ENCODE measurements at places on chromosomes 11 and 22.

DNA sequence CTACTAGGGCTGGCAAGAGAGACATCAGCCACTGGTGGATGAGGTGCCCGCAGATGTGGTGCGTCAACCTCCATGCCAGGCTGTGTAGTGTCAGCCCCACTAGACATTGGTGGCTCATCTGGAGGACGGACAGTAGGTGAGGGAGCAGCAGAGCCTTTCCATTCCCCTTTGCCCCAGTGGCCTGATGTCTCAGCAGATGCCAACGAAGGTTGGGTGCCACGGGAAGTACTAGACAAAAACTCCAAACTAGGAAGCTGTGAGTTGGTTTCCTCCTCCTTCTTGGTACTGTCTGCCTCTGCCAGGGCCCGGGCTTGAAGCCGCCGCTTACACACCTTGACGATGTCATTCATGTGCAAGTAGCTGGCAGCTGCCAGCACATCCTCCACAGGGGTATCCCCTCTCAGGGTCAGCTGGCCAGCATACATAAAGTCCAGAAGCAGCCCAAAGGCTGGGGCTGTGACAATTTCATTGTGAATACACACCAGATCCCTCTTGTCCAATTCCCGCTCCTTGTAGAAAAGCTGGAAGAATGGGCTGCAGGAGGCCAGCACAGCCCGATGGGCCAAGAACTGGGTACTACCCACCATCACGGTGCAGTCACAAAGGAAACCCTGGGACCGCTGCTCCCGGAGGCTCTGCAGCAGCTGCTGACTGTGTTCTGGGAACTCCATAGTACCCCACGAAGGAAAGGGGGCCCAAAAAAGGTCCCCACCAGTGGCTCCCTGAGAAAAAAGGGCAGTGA lies 795 bp downstream of the ZBTB3 start:
- no peak for DNase-seq

DNA sequence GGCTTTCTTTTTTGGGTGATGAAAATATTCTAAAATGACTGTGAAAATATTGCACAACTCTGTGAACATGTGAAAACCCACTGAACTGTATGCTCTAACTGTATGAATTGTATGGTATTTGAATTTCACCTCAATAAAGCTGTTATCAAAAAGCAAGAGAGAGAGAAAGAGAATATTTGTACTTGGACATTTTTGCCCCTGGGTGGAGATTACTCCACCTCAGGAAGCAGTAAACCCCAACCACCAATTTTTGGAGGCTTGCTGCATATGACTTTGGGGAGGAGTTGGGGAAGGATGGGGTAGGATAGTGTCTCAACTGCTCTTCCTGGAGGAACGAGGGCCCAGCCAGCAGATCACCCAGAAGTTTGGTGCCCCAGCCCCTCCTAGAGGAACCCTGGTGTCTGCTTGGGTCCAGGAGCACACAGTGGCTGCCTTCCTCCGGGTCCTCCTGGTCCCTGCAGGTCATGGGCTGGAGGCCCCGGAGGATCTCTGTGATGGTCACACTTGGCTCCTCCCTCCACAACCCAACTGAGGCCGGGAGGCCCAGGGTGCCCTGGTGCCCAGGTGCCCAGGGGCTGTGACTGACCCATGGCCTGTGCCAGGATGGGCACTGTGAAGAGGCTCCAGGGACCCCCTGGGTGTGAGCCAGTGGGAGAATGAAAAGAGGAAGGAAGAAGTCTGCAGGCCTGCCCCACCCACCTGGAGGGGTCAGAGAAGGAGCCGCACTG lies 15.3 kb upstream of the PICK1 start:
- DNase-seq = no peak

GRCh38 chr11:27141576-27141975 lies 101.0 kb downstream of the BBOX1 start:
- no peak for DNase-seq

GRCh38 chr11:114135737-114136151 lies 76.2 kb downstream of the ZBTB16 start:
- no peak for DNase-seq

DNA sequence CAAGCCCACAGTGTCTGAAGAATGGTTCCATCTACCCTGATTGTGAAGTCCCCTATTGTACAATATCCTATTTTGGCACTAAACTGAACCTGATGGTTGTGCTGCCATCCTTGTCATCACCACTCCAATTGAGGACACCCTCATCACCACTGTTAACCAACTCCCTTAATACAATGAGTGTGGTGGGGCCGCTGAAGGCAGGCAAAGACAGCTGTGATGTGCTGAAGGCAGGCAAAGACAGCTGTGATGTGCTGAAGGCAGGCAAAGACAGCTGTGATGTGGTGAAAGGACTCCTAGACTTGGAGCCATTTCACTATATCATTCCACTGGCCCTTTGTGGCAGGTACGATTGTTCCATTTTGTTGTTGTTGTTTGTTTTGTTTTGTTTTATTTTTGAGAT lies 481.6 kb downstream of the SOX6 start:
- no peak for DNase-seq

DNA sequence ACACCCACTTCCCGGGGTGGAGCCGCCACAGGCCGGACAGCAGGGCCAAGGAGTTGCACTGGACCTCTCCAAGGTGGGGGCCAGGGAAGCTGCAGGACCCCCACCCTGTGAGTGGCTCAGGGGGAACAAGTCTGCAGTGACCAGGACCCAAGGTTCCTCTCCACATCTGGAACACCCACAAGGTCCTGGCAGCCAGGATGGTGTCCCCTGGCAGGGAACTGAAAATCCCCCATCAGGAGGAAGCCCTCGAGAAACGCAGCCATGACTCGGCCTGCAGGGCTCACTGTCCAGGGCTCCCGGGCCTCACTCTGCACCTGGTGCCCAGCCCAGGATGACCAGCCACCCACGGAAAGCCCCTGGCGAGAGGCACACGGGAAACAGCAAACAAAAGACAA lies 11.5 kb downstream of the RNH1 start:
- DNase-seq = no peak

DNA sequence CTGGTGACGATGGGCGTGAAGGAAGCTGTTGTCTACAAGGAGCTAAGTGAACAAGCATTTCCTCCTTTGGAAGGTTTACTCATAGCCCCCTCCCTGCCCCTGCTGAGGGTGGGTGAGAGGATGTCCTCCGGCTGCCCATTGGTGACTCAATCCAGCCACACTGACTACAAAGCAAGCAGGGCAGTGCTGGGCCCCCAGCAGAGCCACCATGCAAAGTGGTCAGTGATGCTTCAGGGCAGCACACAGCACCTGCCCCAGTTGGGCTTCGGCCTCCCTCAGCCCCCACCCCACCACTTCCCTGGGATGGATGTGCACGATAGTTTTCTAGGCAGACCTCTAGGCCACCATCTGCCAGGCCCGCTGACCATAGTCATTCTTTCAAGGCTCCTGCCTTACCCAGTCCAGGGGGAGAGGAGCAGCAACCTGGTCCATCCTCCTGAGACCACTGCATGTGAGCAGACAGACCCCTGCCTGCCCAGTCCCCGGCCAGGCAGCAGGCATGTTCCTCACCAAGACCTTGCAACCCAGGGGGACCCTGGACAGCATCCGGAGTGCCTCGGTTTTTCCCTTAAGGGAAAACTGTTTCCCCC lies 125.1 kb downstream of the BCR start:
- DNase-seq = no peak

GRCh38 chr22:25645266-25645665 lies 80.8 kb downstream of the GRK3 start:
- DNase-seq = no peak

- no peak for DNase-seq
Measured at GRCh38 chr11:86287468-86287796, 14.6 kb upstream of the HIKESHI start.

DNA sequence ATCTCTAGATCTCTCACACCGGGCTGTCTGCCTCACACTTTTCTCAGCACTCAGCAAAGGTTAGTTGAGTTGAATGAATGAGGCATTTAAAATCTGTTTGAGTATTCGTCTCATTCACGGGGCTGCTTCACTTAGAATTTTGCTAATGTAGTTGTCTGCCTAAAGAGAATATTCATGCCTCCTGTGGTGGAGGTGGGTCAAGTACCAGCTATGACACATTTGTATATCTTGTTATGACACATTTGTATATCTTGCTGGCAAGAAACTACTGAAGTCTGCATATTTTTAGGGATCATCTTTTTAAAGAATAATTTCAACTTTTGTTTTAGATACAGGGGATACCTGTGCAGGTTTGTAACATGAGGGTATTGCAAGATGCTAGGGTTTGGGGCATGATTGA lies 43.1 kb downstream of the LDLRAD3 start:
- no peak for DNase-seq

- DNase-seq = no peak
Measured at GRCh38 chr11:8775734-8776133, 93.1 kb downstream of the RPL27A start.

- DNase-seq = no peak
Measured at GRCh38 chr11:46639197-46639839, 22.0 kb downstream of the ATG13 start.

DNA sequence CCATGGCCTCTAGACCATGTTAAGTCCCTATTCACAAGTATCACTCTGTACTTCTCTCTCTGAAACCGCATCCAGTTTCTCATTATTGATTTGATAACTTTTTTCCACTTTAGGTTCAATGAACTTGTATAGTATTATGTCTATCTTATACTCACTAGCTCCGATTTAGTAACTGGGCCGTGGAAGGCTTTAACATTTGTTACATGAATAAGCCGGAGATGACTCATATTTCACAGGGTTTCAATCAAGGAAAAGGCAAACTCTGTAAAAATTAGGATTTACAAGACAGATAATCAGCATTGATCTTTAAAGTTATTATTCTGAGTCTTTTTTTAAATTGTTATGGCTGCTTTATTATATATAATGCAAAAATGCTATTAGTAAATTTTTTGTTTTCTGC lies 662.2 kb upstream of the CNTN5 start:
- DNase-seq = no peak

DNA sequence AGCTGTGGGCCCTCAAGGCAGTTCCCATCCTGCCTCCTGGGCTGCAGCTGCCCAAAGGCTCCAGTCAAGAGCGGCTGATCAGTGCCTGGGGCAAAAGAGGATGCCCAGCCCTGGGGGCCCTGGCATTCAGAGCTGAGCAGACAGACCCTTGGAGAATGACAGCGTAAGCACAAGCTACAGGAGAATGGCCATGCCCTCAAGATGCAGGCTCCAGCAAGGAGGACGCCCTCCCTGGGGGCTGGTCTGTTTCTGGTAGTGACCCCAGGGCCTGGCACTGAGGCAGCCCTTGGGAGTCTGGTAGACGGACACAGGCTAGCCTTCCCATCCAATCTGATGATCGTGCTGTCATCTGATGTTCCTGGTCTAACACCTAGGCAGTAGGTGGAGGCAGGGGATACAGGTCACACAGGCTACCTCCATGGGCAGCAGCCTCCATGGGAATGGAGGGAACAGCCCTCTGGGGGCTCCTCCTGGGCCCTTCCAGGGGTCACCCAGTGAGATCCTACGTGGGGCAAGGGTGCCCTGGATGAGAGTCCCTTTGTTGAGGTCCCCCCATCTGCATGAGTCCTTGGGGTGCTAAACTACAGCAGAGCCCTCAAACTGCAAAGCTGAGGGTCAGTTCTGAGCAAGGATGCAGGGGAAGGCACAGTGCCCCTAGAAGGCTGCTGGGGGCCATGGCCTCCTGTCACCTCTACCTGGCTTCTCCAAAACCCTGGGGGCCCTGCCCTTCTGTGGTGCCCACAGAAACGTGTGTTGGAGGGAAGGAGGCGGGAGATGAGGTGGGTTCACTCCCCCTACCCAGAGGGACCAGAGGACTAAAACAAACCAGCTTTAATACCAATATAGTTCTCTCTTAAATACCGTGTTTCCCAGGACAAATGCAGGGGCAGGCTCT lies 10.2 kb upstream of the SF1 start:
- DNase-seq = no peak

GRCh38 chr11:46920755-46921154 lies 2.4 kb upstream of the LRP4 start:
- DNase-seq = no peak

DNA sequence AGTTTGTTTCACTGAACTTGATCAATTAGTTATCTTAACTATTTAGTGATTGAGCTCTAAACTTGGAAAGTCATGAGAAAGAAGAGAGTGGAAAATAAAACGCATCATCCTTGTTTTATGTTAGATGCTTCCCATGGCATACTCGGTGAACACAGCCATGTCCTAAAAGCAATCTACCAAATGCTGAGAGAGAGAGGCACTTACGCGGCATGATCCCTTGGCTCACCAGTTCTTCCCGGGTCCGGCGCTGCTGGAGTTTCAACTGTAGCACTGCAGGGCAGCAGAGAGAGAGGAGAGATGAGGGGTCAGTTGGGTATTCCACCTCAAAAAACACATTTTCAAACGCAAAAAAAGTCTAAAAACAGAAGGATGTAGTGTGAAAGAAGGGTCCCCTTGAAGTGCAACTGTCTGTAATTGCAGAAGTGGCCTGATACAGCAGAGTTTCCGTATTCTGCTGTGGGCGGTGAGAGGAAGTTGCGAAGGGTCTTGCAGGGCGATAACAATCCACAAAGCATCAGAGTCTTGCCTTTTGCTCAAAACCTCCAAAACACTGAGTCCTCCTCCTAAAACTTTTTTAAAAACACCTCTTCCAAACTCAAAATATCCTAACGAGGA lies 92.7 kb downstream of the SGSM3 start:
- peak; percentile 64 for DNase-seq

GRCh38 chr11:108788565-108789199 lies 123.8 kb downstream of the DDX10 start:
- DNase-seq = peak; percentile 9

GRCh38 chr11:88068848-88069554 lies 106.2 kb downstream of the RAB38 start:
- DNase-seq = no peak

DNA sequence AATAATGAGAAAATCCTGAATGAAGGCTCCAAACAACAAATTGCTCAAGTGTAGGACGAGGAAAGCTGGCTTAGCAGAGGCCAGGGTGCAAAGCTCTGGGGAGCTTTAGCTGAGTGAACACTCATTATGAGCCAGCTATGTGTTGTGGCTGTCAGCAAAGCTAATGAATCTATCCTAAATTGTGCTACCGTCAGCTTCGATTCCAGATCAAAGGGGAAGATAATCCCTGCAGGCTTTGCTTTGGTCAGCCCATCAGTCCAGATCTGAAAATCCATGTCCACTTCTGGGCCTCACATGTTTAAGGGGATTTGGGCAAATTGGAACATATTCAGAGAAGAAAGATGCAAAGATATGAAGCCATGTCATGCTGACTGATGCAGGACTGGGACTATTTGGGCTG lies 180.9 kb upstream of the ZBED5 start:
- no peak for DNase-seq

DNA sequence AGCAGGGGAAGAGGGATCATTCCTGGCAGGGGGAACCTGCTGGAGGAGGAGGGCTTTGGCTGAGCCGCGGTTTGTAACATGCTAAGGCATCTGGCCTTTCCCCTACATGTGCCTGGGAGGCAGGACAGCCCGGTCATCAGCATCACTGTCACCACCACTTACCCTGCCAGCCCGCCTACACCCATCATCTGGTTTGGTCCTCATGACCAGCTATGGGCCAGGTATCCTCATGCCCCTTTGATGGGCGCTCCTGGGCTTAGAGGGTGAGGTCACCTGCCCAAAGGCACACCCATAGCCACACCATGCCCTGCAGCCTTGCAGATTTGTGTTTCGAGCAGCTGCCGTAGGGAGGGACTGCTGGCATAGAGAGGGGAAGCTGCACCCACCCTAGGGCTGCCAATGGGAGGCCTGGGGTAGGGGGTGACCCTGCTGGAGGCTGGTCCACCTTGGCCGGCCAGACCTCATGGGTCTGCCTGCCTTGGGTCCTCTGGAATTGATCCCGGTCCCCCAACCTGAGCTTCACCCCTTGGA lies 2.6 kb downstream of the MRGPRF start:
- no peak for DNase-seq

- DNase-seq = no peak
Measured at GRCh38 chr22:20610243-20610686, 102.9 kb downstream of the MED15 start.

- no peak for DNase-seq
Measured at GRCh38 chr11:81345609-81346008, 1388.1 kb downstream of the FAM181B start.

- no peak for DNase-seq
Measured at GRCh38 chr11:121117788-121118187, 16.7 kb downstream of the TECTA start.
